ENCODE measurements at places on chromosomes 3 and 15.

- DNase-seq, result no peak
Measured at GRCh38 chr15:40743921-40744814, 10.9 kb downstream of the RMDN3 start.

DNA sequence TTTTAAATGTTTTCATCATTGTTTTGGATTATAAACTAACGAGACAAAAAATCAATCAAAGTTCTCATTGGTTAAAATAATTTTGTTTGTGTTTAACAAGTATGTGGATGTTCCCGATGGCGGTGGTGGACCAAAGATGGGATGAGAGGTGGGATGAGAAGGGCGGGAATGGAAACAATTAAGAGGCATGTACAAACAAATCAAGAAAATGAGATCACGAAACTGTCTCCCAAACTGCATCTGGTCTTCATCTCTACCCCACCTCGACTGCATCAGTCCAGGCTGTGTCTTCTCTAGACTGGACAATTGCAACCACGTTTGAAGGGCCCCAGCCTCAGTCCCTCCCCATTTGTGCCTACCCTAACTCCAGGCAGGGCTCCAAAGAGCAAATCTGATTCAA, 56.1 kb downstream of the SLC12A8 start:
- DNase-seq, result no peak

- DNase-seq, result no peak
Measured at GRCh38 chr3:170473358-170473757, 54.7 kb downstream of the CLDN11 start.

GRCh38 chr15:79990280-79990996, 19.4 kb upstream of the BCL2A1 start:
- DNase-seq, result no peak

DNA sequence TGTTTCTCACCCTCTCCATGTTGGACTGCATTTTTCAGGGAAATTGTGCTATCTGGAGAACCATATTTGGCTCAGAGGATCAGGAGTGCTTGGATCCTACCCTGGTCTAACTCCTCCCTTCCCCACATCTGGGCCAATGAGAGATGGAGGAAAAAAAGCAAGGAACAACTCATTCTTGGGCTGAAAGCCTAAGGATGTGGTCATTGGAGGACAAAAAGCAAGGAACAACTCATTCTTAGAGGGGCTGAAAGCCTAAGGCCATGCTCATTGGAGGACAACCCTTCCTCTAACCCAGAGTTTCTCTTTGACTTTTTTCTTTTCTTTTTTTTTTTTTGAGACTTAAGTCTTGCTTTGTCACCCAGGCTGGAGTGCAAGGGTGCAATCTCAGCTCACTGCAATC, 48.6 kb upstream of the CHRNB4 start:
- no peak for DNase-seq

DNA sequence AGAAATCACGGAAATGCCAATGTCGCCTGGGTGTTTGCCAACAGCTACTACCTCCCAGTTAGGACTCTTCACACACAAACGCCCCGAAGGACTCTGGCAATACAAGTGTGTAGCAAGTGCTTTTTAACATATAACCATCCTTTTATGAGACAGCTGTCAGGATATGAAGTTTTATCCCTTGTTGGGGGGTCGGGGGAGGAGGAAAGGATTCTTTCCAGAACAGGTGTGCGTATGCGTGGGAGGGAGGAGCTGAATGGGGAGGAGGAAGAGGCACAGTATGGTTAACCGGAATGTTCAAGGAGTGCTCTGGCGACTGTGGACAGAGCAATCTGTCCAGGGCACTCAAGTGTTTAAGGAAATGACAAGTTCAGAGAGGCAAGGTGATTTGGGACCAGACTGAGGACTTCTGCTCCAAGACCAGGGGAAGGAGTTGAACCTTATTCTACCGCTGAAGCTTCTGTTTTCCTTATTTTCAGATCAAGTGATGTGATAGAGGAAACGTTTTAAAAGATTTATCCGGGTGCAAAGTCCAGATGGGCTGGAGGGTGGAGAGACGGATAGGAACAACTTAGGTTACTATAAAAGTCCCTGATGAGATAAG, 1.3 kb downstream of the TSPAN3 start:
- DNase-seq, result no peak

DNA sequence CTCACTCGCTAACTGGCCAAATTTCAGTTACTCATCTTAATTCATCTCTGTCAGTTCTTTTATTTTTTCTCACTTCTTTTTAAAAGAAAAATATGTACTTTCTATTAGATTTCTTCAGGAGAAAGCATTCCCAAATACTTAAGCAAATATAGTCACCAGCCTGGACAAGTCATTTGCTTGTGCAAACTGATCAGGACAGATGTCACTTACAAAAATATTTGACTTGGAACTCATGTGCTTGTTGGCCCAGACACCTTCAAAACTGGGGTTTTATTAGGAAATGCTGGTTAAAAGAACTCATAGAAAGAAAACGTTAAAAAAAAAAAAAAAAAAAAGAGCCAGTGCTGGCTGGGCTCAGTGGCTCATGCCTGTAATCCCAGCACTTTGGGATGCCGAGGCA, 31.3 kb upstream of the FOXP1 start:
- no peak for DNase-seq

- no peak for DNase-seq
Measured at GRCh38 chr3:16606398-16606797, 1.2 kb upstream of the DAZL start.

DNA sequence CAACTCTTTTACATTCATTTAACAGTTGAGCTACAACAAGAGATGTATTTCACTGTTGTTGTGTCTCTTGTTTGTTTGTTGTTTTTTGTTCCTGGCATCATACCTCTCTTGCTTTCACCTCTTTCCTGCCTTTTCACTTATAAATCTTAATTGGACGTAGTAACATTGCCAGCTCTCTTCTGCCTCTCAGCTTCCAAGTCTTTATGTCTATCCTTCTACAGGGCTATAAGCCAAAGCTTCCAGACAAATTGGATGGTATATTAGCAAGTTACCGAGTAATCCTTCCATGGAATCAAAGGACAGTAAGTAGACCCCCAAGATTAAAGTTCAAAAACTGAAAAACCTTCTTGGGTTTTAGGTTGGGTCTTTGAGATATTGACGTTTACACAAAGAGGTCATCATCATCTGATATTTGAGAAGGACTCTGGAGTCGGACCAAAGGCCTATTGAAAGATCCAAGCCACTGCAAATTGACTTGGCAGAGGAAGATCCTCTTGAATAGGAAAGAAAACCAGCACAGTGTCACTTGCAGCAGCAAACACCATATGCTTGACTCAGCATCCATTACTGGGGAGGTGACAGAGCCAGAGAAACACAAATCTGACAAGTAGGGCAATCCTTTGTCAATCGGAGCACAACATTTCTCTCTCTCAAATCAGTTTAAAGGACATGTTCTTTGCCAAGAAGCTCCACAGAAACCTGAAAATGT, 648.5 kb upstream of the NR2F2 start:
- DNase-seq, result no peak

- DNase-seq, result peak; percentile 46
Measured at GRCh38 chr3:178352326-178353005, 183.8 kb upstream of the KCNMB2 start.

DNA sequence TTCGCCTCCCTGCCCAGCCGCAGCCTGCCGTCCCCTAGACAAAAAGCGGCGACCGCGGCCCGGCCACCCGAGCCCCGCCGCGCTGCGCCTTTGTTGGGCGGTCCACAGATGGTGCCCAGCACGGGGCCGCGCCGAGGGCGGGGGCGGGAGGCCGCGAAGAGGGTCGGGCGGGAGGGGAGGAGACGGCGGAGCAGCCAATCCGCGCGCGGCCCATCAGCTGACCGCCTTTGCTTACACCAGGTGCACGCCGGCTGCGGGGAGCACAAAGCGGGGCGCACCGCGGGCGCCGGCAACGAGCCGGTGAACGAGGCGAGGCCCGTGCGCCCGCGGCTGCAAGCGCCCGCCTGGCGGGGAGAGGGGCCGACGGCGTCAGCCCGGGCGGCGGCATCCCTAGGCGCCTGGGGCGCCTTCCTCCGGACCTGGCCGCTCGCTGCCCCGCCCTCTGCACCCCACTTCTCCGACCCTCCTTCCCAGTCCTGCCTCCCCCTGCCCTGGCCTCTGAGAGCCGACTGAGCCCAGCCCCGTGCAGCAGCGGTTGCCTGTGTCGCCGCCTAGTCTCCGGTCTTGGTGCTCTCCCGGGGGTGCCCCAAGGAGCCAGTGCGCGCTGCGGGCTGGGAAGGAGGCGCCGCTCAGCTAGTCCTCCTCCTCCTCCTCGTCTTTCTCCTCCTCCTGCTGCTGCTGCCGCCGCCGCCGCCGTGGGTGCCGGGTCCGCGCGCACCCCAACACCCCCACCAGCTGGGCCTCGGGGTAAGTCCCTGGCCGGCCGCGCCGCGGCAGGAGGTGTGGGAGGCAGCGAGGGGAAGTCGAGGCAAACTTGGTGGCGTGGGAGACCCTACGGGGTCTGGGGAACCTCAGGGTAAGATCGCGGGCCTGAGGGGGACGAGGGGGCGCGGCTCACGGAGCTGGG, at the start of gene LRRN1:
Gene LRRN1 (plus strand): TSS at position 259 of the 907 bp plus-strand sequence. CDS start 45,211 bp downstream, outside the sequence.
- DNase-seq, result peak; percentile 85

DNA sequence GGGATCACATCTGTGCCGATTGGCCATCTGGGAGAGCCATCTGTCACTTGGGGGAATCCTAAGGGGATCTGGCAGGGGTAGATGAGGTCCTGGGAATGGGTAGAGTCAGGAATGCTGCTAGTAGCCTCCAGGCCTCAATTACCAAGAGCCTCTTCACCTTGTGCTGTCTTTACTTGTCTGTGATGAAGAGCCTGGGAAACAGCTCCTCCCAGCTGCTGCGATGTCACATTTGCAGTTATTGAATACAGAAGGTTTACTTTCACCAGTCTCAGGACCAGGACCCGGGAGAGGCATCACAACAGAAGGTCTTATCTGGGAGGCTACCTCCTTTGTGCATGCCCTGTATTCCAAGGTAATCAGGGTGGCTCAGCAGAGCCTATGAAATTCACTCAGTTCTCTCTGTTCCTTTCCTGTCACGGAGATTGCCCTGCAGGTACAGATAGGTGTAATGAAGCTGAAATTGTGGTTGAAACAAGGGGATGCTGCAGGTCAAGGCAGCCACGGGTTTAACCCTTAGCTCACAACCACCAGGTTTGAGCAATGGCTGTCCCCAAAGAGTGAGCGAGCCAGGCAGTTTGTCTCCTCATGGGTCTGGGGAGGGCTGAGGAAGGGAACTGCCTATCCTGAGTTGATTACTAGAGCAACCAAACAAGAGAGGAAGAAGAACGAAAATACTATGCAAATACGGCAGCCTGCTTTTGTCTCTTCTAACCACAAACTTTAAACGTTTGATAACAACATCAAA, 298.9 kb upstream of the RORA start:
- no peak for DNase-seq

DNA sequence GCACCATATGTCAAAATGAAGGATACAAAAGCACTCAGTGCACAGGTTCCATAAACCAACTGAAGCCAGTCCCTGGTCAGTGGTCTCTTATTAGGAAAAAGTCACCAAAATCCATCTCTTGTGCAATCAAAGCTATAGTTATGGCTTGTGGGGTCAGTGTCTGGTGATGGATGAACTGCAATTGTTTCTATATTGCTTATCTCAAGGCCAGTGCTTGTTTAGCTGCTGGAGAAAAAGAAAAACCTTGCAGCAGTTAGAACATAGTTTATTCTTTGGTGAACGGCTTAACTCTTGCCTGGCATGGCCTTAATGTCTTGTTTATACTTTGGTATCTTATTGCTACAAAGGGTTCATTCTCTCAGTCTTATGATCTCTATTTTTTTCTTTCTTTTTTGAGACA, 2.9 kb upstream of the UQCRC1 start:
- DNase-seq, result no peak

- no peak for DNase-seq
Measured at GRCh38 chr3:49158792-49159191, 7.3 kb downstream of the CCDC71 start.

- no peak for DNase-seq
Measured at GRCh38 chr3:182979674-182980191, 605 bp downstream of the DCUN1D1 start.

GRCh38 chr3:48015431-48016180, 610 bp downstream of the MAP4 start:
- no peak for DNase-seq

- DNase-seq, result no peak
Measured at GRCh38 chr15:32889214-32889613, 171.4 kb downstream of the GREM1 start.

- DNase-seq, result no peak
Measured at GRCh38 chr15:94379986-94380385, 148.6 kb downstream of the MCTP2 start.

DNA sequence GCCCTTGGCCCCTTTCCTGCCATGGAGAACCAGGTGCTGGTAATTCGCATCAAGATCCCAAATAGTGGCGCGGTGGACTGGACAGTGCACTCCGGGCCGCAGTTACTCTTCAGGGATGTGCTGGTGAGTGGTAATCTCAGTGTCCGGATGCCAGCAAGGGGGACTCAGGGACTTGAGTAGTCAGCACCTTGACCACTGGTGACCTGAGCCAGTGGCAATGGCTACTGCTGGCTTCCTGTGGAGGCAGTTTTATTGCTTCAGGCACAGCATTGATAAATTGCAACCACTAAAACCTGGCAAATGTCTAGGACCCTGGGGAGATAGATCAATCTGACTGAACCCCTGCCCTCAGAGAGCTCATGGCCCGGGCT, 830 bp downstream of the MAP2K5 start:
- no peak for DNase-seq

DNA sequence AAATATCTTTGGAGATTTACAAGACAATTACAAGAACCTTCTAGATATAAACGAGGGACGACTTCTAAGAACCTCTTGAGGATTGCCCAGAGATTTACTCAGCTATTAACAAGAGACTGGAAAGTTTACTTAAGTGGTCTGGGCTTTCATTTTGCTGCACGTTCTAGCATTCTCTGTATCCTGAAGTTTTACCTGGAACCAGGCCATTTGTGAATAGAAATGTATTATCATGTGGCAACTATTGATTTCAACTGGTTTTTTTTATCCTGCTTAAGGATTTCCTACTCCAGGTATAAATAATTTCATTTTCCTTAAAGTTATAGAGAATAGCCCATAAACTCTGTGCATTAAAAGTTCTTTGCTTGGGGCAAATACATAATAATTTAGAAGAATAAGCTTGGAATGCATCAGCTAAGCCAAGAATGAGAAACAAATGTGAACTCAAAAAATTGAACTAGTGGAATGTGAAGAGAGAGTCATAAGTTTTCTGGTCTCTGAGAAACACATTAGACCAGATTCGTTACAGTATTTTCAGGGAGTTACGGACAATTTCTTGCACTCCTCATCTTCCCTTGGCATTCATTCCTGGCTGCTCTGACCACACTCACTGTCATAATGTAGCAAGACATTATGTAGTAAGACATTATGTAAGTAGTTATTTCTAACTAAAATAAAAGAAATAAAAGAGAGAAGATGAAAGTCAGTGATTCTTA, 1.3 kb downstream of the AQP9 start:
- DNase-seq, result no peak

DNA sequence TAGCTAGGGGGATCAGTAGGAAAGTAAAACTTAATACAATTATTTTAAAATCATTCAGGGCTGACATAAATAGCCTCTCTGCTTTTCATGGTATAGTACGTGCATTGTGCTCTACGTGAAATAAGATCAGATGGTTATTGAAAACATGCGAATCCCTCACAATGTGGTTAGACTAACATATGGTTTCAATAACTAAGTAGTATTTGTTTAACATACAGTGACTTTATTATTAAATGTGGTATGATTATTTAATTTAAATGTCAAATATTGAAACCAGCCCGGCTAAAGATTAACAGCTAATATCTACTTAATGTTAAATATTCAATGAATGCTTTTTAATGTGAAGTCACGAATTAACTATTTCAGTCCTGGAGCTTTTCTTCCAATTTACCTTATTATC, 473.9 kb upstream of the THBS1 start:
- no peak for DNase-seq
